HFF-Myc (cell line): ENCODE measurements at places on chromosomes 5 and 9.

- DNase-seq = no peak
Observed at GRCh38 chr5:8258801-8259200, 389.9 kb downstream of the MTRR start.

- no peak for DNase-seq
Observed at GRCh38 chr9:96852676-96853075, 1.6 kb downstream of the ZNF782 start.

DNA sequence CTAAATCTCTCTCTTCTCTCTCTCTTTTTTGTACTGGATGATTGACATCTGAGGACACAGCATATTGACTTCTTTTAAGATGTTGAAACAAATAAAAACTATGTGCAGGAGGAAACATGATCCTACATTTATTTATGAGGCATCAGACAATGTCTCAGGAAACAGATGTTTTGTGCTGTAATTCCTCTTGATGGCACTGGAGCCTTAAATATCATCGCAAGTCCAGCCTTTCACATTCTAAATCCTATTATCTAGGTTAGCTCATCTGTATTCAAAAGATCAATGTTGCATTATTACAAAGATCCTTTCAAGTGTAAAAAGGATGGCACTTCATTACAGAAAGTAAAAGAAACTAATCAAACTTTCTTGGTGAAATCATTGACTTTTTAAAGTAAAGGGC, 63.9 kb downstream of the MAT2B start:
- DNase-seq = no peak

GRCh38 chr9:13992138-13993088, 321.5 kb downstream of the NFIB start:
- DNase-seq = no peak

DNA sequence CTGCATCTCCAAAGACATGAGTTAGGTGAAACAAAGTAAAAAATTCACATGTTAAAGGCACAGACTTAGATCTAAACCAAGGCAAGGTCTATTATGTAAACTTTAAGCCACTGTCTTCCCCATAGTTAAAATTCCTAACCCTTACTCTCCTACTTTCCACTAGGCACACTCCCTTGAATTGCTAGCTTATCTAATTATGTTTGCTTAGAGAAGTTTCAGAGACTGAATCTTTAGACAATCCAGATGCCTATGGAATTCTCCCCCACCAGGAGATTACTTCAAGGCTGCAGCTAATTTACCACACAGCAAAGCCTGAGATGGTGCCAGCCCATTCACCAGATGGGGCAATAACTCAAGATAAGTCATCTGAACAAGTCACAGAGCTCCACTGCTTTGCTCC, 803.1 kb upstream of the COX7C start:
- DNase-seq = no peak

DNA sequence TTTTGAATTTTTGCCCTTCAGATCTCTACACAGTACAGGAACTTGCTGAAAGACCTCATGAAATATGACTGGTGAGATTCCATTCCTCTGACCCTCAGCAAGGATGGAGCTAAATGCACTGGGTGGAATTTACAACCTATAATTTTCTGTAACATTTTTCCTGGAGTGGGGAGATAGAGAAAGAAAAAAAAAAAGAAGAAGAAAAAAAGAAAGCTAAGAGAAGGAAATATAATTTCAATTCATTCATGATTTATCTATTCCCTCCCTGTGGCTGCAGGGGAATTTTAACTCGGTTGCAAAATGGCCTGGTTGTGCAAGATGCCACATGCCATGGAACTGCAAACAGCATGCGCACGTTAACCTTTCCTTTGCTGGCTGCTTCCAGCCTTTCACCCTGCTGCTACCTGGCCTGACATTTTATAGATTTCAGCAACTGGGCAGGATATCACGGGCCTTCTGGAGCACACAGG, 155.4 kb downstream of the FSTL4 start:
- no peak for DNase-seq

DNA sequence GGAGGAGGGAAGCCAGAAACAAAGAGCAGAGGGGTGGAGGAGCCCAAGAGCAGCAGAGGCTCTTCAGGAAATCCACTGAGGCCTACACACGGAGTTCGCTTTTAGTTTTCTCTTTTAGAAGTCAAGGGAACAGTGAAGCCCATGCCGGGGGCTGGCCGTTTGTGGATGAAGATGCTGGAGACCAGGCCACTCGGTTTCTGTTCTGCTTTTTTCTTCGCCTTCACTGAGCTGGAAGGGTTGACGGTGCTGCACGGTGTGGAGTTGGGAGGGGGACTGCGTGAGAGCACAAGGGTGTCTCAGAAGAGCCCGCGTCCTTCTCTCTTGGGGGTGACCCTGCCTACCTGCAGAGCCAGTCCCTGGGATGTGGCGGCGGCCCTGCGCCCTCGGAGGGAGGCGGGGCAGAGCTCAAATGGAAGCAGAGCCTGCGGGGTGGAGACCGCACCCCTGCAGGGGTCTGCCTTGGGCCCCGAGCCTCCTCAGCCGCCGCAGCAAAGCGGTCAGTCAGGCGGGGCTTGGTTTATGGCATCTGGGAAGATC, 68.5 kb upstream of the CACNA1B start:
- no peak for DNase-seq

GRCh38 chr9:106869458-106869857, 6.5 kb downstream of the ZNF462 start:
- no peak for DNase-seq

- no peak for DNase-seq
Observed at GRCh38 chr9:37433867-37434371, 11.4 kb downstream of the GRHPR start.
